WTC11 (cell line): ENCODE measurements at places on chromosomes 2 and 18.

DNA sequence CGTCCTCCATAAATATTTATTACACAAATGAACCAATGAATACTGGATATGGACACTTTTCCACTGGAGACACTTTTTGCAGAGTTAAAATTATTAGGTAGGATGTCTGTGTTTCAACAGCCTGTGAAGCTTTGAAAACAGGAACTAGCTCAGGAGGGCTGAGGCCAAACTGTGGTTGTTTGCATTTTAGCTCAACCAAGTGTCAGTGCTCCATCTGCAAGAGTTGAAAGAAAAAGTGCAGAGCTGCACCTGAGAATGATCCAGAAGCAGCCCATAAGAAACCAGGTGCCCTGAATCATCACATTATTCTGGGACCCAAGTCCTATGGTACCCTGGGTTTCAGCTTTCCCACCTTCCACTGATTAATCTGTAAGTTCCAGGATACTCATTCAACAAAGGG, 180.4 kb downstream of the TRIB2 start:
- no peak for DNase-seq

GRCh38 chr2:206713746-206714145, 4.5 kb downstream of the DYTN start:
- DNase-seq, result no peak

DNA sequence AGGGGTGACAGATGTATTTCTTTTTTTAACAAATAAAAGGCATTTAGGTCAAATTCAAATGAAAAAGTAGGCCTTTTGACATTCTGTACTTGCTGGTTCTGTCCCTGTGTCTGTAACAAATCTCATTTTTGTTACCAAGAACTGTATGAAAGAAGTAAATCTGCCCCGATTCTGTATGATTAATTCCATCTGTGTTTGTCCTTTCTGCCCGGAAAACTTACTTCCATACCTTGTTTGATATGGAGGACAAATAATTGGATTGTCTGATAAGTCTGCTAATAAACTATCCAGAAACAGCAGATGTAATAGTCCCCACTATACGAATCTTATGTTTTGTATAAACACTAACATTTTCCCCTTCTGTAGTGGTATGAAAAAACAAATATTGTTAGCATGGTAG, 69.8 kb downstream of the MEX3C start:
- DNase-seq, result no peak

- DNase-seq, result no peak
Observed at GRCh38 chr18:13235981-13236380, 17.4 kb downstream of the LDLRAD4 start.
